ENCODE measurements at places on chromosomes 2 and 18.
A peak's percentile ranks its signal among the peaks of the same experiment; 100 is the strongest.

DNA sequence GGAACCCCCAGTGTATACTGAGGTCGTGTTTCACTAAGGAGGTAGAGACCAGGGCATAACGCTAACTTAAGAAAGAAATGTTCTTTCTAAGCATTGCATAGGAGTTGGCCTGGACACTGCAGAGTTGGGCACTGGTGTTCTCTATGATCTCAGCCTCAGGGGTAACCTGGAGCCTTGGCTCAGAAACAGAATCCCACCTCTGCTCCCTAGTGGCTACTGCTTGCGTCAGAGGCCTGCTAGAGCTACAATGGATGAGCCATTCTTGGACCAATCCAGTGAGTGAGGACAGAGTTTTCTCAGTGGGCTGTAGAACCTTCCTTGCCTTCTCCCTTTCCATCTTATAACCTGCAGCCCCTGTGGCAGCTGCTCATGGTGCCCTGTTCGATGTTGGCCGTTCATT lies 324.4 kb upstream of the CELF4 start:
- no peak for DNase-seq

GRCh38 chr2:88897715-88898114 lies 206.2 kb downstream of the RPIA start:
- DNase-seq = no peak

- DNase-seq = no peak
These were observed 52.8 kb upstream of the CABYR start for GRCh38 chr18:24086082-24086481.

GRCh38 chr2:161994761-161995520 lies 79.1 kb downstream of the DPP4 start:
- DNase-seq = no peak

GRCh38 chr2:168596881-168597655 lies 141.0 kb downstream of the CERS6 start:
- DNase-seq = no peak

- DNase-seq = no peak
These were observed 767 bp upstream of the CCDC102B start for GRCh38 chr18:68796936-68797690.

- no peak for DNase-seq
These were observed 276.0 kb upstream of the TRIB2 start for GRCh38 chr2:12440731-12441130.

DNA sequence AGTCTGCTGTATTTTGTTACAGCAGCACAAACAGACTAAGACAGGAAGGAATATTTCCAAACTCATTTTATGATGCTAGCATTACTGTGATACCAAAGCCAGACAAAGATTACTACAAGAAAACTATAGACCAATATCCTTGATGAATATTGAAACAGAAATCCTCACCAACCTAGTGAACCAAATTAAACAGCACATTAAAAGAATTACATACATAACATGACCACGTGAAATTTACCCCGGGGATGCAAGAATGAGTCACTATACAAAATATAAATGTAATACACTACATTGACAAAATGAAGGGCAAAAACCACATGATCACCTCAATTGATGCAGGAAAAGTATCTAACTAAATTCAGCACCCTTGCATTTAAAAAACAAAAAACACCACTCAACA lies 112.6 kb downstream of the CHN1 start:
- DNase-seq = no peak

- DNase-seq = no peak
These were observed 2.1 kb downstream of the BCL2L11 start for GRCh38 chr2:111122631-111123421.

- no peak for DNase-seq
These were observed 135.2 kb downstream of the ALPK2 start for GRCh38 chr18:58493516-58494253.

GRCh38 chr2:196783431-196784094 lies 15.9 kb downstream of the GTF3C3 start:
- DNase-seq = no peak

DNA sequence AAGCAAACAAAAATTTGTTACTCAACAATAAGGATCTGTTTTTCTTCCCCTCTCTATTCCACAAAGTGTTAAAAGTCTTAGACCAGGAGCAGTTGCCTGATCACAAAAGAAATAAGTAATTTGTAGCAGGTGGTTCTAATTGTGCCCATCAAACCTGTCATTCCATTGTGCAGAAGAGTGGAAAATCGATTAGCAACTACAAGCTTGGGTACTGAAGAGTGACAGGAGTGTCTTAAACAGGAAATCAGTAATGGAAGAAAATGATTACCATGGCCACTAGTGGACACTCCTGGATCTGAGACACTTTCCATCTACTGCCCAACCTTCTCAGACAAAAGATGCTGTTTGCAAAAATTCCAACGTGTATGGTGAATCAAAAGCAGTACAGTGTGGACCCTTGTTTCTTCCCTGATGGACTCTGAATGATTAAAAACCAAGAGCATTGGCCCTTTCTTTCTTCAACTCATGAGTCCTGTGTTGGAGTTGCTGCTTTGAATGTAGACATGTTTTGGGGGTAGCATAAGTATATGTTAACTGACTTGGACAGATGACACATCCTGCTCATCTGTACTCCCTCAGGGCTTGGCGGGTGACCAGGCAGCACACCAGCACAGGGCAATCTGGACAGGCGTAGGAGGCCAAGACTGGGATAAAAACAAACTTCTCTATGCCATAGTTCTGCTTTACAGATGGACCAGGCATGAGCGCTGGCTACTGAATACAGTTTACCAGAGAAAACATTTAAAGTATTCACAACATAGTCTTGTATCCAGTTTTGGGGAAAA lies 51.9 kb downstream of the PLA2R1 start:
- DNase-seq = no peak

- DNase-seq = no peak
These were observed 99.8 kb upstream of the ARHGAP28 start for GRCh38 chr18:6629635-6630140.

- DNase-seq = no peak
These were observed 663.9 kb upstream of the CHAC2 start for GRCh38 chr2:53103679-53104078.

GRCh38 chr18:44195394-44196140 lies 485.1 kb upstream of the SETBP1 start:
- DNase-seq = no peak

DNA sequence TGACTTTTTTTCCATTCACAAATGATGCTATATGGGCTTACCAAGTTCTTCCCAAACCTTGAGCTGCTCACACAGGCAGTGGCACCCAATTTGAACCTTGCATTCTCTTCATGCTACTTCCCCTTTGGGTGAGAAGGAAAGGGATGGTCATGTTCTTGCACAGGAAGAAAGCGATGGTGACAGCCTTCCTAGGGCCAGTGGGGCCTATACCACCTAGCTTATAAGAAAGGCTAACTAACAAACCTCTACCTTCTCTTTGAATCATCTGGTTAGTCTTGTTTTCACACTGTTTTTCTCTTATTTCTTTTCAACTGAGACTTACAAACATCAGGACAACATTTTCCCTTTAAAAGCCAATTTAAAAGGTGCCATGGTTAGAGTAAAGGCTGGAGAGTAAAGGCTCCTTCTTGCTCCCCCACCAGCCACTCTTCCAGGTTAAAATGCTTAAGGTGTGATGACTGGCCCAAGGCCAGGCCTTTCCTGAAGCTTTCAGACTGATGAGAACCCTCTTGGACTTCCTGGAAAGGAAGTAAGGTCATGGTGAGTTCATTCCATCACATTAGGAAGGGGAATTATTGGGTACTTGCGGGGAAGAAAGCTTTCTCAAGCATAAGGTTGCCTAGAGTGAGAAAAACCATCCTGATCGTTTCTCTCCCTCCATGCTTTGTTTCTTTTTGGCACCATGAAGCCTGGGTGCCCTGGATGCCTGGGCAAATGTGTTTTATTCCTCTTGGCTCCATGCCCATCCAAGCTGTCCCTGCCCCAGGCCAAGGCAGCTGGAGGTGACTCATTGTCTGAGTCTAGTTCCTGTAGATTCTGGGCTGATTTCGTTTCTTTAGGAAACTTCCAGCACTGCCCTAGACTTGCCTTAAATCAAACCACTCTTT lies 41.4 kb upstream of the ITGB6 start:
- DNase-seq = no peak

- no peak for DNase-seq
These were observed 23.9 kb downstream of the SP5 start for GRCh38 chr2:170739048-170739447.

- no peak for DNase-seq
These were observed 211.3 kb upstream of the ARL4C start for GRCh38 chr2:234708091-234708683.

GRCh38 chr2:48912110-48912509 lies 156.6 kb upstream of the LHCGR start:
- DNase-seq = no peak

DNA sequence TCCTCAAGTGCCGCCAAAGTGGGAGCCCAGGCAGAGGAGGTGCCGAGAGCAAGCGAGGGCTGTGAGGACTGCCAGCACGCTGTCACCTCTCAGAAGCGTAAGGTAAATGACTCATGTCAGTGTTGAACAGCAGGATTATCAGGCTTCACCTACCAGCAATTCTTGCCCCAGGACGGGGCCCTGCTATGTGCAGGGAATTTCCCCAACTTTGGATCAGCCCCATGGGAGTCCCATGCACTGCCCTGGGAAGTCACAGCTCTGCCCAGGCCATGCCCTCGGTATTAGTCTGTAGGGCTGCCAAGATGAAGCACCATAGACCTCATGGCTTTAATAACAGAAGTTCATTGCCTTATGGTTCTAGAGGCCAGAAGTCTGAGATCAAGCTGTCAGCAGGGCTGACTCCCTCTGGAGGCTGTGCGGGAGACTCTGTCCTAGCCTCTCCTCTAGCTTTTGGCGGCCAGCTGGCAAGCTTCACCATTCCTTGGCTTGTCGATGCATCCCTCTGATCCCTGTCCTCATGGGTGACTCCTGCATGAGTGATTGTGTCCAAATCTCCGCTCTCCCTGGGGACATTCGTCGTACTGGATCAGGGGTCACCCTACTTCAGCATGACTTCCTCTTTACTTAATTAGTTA lies 55.9 kb downstream of the TRPM8 start:
- no peak for DNase-seq

DNA sequence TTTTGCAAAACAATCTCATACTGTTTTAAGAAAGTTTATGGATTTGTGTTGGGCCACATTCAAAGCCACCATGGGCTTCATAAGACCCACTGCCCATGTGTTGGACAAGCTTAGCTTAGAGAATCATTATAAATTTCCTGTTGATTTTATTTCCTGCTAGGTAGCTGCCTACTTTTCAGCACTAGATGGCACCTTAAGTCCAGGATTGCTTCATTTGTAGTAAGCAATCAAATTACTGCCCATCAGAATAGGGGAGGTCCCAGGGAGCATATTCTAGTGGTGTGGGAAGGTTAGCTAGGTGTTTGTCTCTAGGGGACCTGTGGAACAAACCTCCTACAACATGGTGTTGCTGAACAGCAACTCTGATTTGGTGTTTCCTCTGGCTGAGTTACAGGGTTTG lies 11.0 kb upstream of the DCDC2C start:
- peak; percentile 14 for DNase-seq

- DNase-seq = no peak
These were observed 10.6 kb upstream of the TMEM131 start for GRCh38 chr2:98006378-98006777.

DNA sequence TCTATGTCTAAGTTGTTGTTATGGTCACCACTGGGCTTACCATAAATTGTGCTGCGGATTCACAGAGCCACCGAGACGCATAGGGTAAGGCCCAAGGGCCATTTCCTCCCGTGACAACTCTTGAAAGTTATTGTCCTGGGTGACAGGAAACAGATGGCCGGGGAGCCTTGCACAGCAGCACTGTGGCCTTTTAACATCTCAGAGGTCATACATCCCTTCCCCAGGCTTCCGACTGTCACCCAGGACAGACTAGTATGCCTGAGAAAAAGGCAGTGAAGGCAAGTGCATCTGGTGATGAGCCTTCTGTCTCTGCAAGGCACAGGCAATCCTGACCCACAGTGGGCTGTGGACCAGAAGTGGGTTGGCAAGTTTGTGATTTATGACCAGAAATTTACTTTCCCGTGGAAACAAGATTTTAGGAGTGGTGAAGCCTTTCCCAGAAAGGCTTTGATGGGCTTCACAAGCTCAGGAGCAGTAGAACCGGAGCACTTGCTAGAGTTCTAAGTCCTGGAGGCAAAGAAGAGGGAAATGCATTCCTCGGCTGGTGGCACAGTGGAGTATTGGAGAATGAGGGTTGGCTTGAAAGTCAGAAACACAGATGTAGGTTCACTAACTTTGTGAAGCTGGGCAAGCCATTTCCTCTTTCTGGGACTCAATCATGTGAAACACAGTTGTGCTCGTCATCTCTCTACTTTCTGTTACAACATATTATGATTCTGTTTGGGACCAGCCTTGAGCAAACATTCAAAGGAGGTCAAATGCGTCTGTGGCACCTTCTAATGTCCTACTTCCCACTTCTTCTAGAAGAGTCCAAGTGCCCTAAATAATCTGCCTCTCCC lies 2.0 kb upstream of the CAPN14 start:
- no peak for DNase-seq

DNA sequence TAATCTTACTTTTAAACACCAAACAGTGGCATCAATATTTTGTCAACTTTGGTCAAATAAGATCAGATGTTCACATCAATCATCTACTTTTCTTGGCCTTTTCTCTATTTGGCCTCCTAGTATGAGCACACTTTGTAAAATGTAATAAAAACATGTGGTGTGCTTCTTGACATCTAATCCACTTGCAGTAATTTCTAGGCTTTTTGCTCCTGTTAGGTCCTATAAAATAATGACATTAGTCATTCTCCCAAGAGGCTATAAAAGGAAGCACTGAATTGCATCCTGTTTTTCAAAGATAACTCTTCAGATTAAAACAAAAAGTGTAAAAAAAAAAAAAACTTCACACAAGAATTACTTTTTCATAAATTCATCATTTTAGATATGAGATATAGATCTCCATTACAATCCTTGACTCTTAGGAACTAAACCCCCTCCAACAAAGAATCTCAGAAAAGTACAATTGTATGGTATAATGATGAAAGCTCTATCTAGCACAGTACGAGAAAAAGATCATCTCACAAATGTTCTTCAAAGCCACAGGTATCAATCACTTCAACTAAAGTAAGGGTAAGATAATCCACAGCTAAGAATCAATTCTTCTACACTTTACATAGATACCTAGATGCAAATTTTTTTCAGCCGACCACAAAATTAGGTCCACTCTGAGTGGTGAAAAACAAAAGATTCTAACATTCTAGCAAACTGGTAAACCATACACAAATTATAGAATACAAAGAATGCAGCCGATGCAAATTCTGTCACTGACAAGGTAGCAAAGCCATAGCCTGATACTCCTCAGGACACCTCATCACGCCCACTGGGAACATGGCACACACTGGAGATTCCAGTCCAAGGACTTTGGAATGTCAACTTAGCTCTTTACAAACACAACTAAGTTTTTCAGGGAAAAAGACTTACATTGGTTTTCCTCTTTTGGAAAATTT lies 2.7 kb downstream of the BCL2 start:
- no peak for DNase-seq

- DNase-seq = no peak
These were observed 40.7 kb downstream of the SLC66A2 start for GRCh38 chr18:79910563-79911343.

- DNase-seq = no peak
These were observed 56.4 kb downstream of the TTC32 start for GRCh38 chr2:19845323-19845920.

- DNase-seq = no peak
These were observed 81.2 kb upstream of the TXNDC2 start for GRCh38 chr18:9804517-9805104.
